NB4 (cell line): ENCODE measurements at places on chromosomes 7 and 10.
A peak's percentile ranks its signal among the peaks of the same experiment; 100 is the strongest.

DNA sequence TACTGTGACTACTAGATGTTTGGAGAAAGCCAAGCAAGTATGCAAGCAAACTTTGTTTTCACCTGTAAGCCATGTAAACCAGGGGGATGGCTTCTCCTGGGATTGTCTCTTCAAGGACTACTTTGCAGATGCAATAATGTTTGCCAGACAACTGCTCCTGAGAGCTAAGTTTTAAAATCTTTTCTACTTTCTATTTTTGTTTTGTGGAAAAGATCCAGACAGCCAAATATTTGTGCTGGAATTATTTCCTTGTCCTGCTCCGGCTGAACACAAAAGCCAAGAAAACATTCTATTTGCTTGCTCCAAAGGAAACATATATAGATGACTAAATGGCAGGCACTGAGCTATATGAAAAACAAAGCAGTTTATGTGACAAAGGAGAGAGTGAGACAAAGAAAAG lies 51.6 kb downstream of the TFPI2 start:
- DNase-seq = no peak

DNA sequence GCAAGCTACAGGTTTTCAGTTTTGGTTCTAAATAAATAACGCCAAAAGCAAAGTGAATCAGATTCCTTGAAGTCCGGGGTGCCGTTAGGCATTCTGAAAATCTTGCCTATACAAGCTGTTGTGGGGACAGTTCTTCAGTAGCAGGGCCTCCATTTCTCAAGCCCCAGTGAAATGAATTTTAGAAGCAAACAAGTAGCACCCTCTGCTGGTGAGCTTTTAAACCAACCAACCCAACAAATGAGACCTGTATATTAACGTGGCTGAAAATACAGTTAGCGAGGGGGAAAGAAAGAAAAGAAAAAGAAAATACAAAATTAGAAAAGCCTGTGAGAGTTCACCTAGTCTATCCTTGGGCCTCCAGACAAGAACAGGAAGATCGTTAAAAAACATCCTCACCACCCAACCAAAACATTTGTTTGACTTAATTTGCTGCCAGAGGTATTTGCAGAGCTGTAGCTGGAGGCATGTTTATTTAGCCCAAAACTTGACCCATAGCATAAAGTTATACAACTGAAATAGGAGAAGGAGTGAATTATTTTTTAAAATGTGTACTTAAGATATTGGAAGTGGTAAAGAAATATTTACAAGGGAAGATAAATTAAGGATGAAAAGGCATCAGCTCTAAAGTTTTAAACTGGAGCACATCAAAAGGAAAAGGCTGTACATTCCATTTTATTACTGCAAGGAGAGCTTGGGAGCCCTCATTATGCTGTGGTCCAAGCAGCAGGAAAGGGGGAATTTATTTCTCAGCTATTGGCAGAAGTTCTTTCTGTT lies 98.9 kb downstream of the DYNC1I1 start:
- peak; percentile 65 for DNase-seq

DNA sequence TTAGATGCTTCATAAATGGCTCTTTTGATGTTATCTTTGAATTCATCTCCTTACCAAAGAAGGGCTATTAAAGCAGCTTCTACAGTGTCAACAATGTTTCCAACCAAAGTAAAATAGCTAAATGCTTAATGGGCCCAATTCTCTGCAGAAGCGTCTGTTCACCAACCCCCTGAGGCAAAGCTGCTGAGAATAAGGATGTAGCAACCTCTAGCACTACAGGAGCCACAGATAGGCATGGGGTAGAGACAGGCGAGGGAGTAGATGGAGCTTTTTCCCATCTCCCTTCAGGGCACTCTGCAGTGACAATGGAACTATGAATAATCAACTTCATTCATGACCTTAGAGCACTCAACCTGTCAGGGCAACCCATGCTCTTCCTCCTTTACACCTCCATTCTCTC lies 134.1 kb downstream of the FZD1 start:
- no peak for DNase-seq

DNA sequence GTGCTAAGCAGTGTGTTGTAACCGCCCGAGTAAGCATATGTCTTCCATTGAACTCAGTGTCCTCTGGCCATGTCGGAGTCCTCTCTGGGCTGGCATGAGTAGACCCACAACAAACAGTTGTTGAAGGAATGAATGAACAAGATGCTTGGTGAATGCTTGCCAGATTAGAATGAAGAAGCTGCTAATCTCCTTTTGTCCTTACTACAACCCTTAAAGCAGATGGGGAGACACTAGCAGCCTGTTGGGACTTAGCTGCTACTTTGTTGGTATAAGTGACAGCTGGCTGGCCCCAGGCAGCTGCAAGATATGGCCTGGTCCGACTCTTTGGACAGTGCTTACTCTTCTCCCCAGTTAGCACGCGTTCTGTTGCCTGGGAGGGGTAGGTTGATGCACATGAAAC lies 370.1 kb downstream of the RPS24 start:
- DNase-seq = no peak

- DNase-seq = no peak
Observed at GRCh38 chr7:100679129-100679926, 5.8 kb downstream of the GNB2 start.

GRCh38 chr10:62534031-62534430 lies 159.9 kb downstream of the ZNF365 start:
- no peak for DNase-seq

GRCh38 chr10:97629289-97629688 lies 4.0 kb downstream of the MORN4 start:
- peak; percentile 55 for DNase-seq

DNA sequence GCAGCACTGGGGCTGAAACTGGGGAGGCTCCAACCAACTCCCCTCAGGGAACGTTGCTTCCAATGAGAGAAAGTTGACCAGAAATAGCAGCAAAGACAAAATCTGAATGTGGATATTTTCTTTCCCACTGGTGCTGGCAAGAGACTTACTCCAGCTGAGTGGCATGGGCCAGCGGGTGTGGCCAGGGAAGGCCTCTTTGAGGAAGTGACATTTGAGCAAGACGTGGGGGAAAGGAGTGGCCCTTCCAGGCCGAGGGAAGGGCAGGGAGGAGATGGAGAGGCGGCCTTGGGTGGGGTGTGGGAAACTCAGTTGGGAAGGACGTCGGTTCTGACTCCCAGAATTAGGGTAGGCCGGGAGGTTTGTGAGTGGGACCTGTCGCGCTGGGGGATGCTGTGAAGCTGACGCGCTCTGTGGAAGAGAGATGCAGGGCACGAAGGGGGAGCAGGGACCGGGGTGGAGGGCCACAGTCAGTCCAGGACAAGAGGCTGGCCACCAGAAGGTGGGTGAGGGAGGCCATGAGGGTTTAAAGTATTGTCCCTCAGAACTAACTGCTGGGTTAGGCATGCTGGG lies 96.7 kb upstream of the IKZF1 start:
- DNase-seq = peak; percentile 65

GRCh38 chr10:120572307-120572706 lies 115.3 kb downstream of the PLPP4 start:
- no peak for DNase-seq

DNA sequence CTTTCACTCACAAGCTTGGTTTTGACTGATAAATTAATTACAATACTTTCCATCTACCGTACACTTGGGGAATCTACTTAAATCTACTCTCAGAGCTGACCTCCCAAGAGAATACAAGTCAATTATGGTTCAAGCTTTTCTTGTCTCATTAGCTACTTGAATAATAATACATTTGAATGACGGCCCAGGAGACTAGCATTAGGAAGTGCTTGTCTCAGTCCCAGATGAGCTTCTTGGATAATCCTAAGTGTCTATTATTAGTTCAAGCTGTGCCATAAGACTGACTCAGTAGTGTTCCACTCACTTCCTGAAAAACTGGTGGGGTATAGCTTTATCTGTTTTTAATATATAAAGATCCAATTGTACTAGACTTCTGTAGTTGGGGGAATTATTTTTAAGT lies 100.2 kb downstream of the GNAT3 start:
- DNase-seq = no peak

- no peak for DNase-seq
Observed at GRCh38 chr7:7135074-7135473, 47.3 kb upstream of the C1GALT1 start.

- no peak for DNase-seq
Observed at GRCh38 chr10:80191589-80192270, 13.6 kb downstream of the ANXA11 start.

GRCh38 chr7:85529201-85529600 lies 342.3 kb upstream of the SEMA3D start:
- no peak for DNase-seq

DNA sequence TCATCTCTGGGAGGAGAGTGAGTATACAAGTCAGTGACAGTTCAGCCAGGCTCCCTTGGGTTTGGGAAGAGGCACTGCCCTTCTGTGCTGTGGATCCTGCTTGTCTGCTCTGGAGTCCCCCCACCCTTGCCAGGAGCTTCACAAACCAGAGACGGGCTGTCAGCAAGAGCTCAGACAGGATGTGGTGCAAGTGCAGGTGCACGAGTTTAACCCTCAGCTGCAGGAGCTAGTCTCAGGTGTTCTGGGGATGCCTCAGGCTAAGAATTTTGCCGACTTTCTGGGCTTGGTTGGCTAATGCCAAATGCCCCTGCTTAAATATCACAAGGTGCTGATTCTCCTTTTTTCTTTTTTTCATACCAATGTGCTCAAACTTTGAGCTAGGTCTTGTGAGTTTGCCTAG lies 22.3 kb downstream of the ZNF783 start:
- no peak for DNase-seq

DNA sequence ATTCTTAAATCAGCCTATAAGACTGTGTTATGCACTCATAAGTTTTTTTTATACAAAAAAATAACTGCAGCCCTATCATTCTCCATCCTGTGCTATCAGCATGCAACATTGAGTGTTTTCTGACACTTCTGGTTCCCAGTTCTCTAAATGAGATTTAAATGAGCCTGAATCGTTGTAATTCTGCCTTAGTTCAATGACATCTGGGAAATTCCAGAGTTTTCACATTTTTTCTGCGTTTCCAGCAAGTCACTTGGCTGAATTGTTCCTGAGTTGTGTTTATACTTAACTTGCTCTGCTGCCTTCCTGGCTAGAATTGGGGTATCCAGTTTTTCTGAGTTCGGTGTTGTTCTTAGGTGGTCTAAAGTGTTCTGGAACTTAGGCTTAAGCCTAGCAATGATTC lies 636.1 kb upstream of the FZD8 start:
- DNase-seq = no peak

GRCh38 chr10:69097729-69098128 lies 9.8 kb downstream of the SRGN start:
- peak; percentile 24 for DNase-seq

- DNase-seq = peak; percentile 22
Observed at GRCh38 chr10:70649526-70649925, 22.8 kb upstream of the ADAMTS14 start.

- DNase-seq = no peak
Observed at GRCh38 chr10:53284615-53285182, 512.1 kb upstream of the MBL2 start.

GRCh38 chr10:71633920-71634319 lies 85.7 kb downstream of the C10orf105 start:
- no peak for DNase-seq

DNA sequence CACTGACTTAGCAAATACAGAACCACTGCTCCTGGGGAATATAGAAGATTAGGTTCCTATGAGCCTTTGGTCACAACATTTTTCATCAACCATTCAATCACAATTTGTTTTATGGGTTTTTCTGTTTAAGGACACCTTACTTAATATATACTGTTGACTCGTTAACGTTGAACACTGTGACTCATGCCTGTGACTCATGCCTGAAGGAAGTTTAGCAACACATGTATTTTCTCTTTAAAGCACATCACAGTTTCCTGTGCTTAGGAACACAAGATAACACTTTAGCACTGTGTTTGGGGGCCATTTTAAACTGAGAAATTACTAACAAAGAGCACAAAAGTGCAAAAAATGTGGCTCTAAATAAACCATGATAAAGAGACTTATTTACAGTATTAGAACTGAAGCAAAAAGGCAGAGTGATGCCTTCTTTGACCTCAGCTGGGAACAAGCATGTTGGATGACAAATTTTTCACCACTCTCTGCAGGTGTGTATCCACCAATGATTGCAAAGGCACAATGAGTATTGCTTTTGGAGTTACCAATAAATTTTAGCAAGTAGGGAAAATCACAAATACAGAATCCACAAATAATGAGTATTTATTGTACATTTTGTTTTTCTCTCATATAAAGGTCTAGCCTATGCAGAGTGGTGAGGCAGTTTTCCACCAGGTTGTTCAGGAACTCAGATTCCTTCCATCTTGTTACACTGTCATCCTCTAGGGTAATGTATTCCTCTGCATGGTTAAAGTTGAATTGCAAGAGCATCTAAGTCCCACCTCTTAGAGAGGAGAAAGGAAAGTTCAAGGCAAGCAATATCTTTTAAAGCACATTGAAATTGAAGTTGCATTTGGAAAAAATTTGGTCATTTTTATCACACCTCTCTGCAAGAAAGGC lies 7.3 kb downstream of the FGFBP3 start:
- peak; percentile 97 for DNase-seq

DNA sequence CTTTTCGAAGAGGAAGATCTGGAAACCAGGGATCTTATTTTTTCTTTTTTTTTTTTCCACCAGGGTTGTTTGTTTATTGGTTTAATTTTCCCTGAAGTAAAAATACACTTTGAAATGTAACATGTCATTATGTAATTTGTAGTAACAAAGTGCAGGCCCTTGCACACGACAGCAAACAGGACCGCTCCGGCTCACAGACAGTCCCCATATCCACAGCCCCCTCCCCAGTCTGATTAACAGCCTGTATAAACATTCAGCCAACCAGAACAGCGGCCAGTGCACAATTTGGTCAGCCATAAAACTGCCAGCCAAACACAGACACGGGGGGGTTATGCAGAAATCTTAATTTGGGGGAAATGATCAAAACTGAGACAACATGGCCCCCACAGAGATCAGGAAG lies 431.6 kb upstream of the NPVF start:
- no peak for DNase-seq

- DNase-seq = no peak
Observed at GRCh38 chr7:98404840-98405239, 4.0 kb upstream of the BAIAP2L1 start.

GRCh38 chr10:87702260-87702972 lies 42.7 kb downstream of the PAPSS2 start:
- DNase-seq = no peak

- no peak for DNase-seq
Observed at GRCh38 chr7:3605222-3605621, 304.2 kb downstream of the SDK1 start.

- DNase-seq = no peak
Observed at GRCh38 chr10:70809726-70810125, 6.0 kb upstream of the SGPL1 start.

GRCh38 chr10:133259602-133259989 lies 17.1 kb downstream of the ADAM8 start:
- no peak for DNase-seq

- no peak for DNase-seq
Observed at GRCh38 chr10:86821388-86821999, 65.1 kb downstream of the BMPR1A start.

DNA sequence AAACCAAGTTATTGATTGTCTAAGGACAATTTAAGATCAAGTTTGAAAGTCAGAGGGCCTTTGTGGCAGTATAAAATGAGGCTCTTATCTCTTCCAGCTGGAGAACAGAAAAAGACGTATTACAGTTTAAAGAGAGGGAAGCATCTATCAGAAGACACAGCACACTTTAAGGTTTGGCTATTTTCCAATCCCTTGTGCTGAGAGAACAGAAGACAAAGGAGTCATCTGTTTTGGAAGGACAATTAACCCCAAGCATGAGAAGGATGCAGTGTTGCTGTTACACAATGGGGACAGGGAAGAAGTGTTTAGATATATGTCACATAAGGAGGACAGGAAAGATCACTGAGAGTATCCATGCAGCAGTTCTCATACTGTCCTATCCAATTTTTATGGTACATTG lies 1224.2 kb upstream of the SORCS1 start:
- no peak for DNase-seq
